ENCODE measurements at places on chromosomes 7 and 10.

GRCh38 chr10:34978080-34978479, 112.1 kb downstream of the CUL2 start:
- DNase-seq = no peak

GRCh38 chr7:54260941-54261371, 281.2 kb upstream of the VSTM2A start:
- no peak for DNase-seq

- DNase-seq = no peak
Observed at GRCh38 chr7:109930049-109930448, 1160.9 kb upstream of the LRRN3 start.

GRCh38 chr10:115950320-115950719, 322.7 kb downstream of the GFRA1 start:
- DNase-seq = no peak

GRCh38 chr10:109430043-109430760, 493.1 kb downstream of the XPNPEP1 start:
- DNase-seq = no peak

GRCh38 chr10:110860576-110861241, 11.0 kb upstream of the PDCD4 start:
- DNase-seq = no peak

DNA sequence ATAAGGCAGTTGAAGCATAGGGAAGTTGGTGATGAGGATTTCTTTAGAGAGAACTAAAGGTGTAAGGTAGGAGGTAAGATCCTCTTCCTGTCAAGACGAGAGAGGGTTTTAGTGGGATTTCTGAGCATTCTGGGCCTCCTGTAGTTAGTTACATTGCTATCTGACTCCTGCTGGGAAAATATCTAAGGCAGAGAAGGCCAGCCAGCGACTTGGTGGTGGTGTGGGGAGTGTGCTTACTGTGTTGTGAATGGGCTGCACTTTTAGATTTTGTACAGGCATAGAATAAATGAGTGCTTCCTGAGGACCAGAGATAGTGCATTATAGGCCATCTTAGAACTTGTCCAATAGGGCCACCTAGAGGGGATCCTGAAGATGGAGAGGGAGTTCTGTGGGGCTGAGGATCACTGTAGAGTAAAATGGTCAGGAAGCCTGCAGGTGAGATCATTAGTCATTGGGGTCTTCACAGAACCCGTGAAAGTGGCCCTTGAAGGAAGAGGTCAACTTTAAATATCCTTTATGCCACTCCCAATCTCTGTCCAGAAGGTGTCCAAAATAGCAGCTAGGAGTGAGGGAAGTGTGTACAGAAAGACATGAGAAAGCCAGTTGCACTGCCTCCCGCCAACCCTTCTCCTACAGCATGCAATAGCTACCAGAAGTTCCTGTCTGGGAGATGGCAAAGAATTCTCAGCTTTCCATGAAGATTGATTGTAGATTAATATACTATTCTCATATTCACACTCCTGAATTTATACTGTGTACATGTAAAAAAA, 266.6 kb downstream of the POLR1F start:
- DNase-seq = no peak

DNA sequence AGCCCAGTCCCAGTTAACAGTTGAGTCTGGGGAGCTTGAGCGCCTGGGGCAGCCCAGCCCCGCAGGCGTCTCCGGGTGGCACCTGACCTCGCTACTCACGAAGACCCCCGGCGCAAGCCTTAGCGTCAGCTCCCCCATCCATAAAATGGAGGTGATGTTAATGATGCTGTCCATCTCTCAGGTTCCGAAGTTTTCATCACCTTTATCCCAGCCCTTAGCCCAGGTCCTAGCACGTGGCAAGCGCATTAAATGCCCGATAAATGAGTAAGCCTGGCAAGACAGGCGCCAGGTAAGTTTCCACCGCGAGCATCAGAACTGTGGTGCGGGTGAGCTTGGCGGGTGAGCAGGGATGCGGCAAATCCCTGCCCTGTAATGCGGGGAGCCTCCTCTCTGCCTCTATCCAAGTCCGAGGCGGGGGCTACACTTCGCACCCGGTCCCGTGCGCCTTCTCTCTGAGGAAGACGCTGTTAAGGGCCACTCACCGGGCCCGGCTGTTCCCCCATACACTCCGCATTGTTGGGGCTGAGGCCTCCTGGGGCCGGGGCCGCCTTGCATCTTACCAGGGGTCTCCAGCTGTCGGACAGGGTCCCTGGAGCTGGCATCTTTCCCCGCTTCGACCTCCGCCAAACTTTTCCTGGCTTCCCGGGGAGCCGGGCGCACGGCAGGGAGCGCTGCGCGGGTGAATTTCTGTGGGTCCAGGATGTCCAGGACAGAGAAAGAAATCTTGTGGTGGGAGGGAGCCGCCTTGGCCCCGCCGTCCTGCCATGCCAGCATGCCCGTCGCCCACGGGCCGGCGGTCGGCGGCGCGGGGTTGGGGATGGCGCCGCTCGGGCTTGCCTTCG, 444 bp downstream of the NKX1-2 start:
- DNase-seq = no peak

DNA sequence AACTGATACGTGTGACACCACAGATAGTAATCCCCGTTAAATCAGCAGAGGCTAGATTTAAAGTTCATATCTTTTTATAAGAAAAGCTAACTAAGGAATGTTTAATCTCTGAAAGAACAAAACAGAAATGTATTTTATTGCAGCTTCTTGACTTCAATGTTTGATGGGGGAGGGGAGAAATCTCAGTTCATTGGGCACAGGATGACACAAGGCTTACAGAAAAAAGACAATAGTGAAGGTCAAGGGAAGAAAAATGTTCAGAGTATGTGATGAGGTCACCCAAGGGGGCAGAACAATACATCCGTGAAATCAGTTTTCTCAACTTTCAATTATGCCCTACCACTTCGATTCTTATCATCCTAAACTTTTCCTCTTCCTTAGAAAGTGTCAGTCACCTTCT, 102.9 kb downstream of the ELAPOR2 start:
- no peak for DNase-seq

- DNase-seq = no peak
Observed at GRCh38 chr10:125878957-125879835, 1.9 kb downstream of the DHX32 start.

GRCh38 chr10:43844221-43844620, 195.5 kb upstream of the ZNF32 start:
- DNase-seq = no peak

- DNase-seq = no peak
Observed at GRCh38 chr10:105993609-105994008, 1170.9 kb downstream of the SORCS1 start.

DNA sequence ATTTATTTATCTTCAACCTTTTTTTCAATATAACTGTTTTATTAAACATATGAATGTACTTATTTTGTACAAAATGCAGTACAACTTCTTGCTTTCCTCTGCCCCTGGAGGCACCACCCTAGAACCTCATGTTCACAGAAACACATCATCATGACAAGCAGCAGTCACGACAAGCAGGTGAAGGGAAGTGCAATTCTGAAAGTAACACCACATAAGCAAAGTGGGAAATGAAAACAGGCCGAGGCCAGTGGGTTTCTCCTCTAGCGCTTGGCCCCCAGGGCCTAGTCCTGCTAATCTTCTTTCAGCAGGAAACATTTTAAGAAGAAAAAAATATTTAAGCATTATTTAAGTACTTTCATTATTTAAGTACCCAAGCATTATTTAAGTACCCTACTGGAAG, 598.1 kb downstream of the SH2D4B start:
- peak; percentile 43 for DNase-seq

DNA sequence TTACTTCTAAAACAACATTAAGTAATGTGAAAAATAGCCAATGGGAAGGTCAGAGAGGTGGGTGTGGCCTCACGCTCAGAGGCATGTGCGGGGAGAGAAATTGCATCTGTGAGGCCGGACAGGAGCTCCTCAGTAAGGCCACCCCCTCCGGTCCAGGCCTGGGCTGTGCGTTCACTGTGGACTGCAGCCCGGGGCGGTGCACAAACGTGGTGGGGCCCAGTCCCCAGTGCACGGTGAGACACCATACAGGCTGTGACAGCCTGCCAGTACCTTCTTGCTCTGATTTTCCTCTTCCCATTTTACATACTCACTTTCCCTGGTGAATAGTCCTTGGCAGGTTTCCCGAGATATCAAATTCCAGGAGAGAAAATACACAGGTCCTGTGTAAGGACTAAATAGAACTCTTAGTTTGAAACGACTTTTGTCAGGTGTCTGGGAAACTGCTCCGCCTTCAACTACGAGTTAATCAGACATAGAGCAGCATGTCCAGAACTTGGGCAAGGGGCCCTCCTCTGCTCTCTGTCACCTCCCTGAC, 174.1 kb upstream of the MKI67 start:
- no peak for DNase-seq

GRCh38 chr10:86363184-86363832, 3.3 kb downstream of the GRID1 start:
- peak; percentile 73 for DNase-seq

GRCh38 chr7:98911916-98912315, 33.6 kb downstream of the TRRAP start:
- DNase-seq = no peak

- DNase-seq = no peak
Observed at GRCh38 chr10:49284356-49284755, 14.6 kb upstream of the C10orf71 start.

- peak; percentile 95 for DNase-seq
Observed at GRCh38 chr7:101085162-101085964, at the start of gene TRIM56. TRIM56 (plus strand) TSS chr7:101085481; CDS start chr7:101087313, 1,832 bp downstream.

DNA sequence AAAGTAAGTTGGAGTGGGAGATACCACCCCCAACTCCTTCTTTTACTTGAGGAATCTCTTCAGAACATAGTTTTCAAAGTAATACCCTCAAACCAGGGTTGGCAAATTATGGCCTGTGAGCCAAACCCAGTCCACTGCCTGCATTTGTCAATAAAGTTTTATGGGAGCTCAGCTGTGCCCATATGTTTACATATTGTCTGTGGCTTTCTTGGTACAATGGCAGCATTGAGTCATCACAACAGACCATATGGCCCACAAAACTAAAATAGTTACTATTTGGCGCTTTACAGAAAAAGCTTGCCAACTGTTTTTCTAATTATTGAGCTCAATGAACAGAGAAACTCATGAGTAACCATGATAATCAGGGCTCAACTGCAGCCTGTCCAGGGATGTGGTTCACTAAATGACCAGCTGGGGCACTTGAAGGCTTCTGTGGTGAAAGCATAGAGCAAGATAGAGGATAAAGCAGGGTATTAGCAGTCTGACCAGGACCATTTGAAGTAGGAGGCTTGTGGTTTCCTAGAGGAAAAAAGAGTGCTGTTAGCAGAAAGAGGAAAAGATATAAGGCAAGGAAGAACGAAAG, 196.0 kb upstream of the GRB10 start:
- no peak for DNase-seq

GRCh38 chr7:5678295-5679047, 103.0 kb downstream of the RNF216 start:
- no peak for DNase-seq

DNA sequence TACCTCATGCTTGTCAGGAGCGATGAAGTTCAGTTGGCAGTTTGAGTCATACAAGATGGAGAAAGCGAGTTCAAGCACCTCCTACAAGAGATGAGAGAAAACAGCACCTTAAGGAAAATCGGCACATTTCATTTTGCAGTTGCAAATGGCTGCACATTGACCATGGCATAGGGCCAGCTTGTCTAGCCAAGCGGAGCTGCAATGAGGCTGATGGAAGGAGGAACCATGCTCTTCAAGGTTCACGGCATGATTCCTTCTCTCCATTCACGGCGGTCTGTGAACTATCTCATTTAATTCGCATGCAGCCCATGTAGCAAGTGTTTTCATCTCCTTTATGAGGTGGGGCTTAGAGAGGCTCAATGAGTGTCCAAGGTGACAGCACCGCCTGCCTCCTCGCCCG, 137.4 kb upstream of the AOAH start:
- DNase-seq = no peak

DNA sequence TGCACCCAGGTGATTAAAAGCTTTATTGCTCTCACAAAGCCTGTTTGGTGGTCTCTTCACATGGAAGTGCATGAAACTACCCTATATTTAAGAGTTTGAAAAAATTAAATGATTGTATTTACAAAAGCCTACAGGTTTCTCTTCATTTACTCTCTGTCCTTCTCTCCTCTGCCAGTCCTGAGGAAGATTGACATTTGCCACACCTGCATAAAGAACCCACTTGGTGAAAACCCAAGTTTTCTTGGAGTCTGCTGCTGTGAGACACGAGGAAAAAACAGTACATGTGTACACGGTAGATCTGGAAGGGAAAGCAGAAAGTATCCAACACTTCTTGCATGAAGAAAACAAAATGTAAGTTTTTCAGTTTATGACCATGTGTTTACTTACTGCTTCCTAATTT, 994.4 kb upstream of the POT1 start:
- no peak for DNase-seq

GRCh38 chr7:1777122-1777521, 107.0 kb downstream of the ELFN1 start:
- DNase-seq = no peak

GRCh38 chr10:35834877-35835494, 192.9 kb upstream of the FZD8 start:
- no peak for DNase-seq

- no peak for DNase-seq
Observed at GRCh38 chr7:66500087-66500486, 128.6 kb upstream of the KCTD7 start.

GRCh38 chr7:33901199-33901598, 4.1 kb upstream of the BMPER start:
- DNase-seq = no peak

GRCh38 chr10:52740913-52741675, 31.5 kb downstream of the MBL2 start:
- peak; percentile 47 for DNase-seq

GRCh38 chr7:46360296-46360695, 439.2 kb upstream of the IGFBP3 start:
- DNase-seq = no peak

DNA sequence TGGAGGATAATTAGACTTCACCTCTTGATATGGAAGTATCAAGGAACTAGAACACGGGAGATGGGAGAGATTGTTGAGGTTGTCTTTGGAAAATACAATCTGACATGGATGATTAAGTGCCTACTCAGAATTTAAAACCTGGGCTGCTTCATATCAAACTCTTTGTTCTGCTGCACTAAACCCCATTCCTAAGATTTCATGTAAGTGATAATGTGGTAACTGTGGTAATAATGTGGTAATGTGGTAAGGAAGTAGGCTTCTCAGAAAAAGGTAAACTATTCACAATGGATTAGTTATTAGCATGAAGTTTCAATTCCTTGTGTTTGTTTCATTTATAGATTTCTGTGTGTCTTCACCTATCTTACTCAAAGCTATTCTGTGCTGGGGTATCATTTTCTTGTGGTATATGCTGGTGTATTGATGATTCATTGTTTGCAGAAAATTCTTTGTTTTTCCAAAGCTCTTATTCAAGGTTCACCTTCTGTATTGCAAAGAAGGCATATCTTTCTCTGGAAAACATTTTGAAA, 129.9 kb upstream of the TAC1 start:
- no peak for DNase-seq

- DNase-seq = no peak
Observed at GRCh38 chr7:26180792-26181198, 19.8 kb downstream of the HNRNPA2B1 start.

- DNase-seq = no peak
Observed at GRCh38 chr7:40301486-40302068, 166.8 kb downstream of the SUGCT start.

- no peak for DNase-seq
Observed at GRCh38 chr7:119983468-119983867, 289.5 kb upstream of the KCND2 start.

GRCh38 chr10:120607016-120607709, 150.1 kb downstream of the PLPP4 start:
- DNase-seq = no peak
